ENCODE measurements at places on chromosomes 6 and 20. TPM values are rescaled to one million over a fixed set of nuclear protein-coding genes. Genes with fewer than 3 reads are reported as not detected.

GRCh38 chr6:12419631-12420272, 129.6 kb downstream of the EDN1 start:
- H3K4me3 ChIP-seq: no peak overlapping the region
- H3K4me1 ChIP-seq: peaks cover 14% of the 10 kb centered on the region
- no peaks in the 10 kb centered on the region for H3K36me3 ChIP-seq
- DNase-seq: no peak
- H3K27me3 ChIP-seq: peaks cover 4% of the 10 kb centered on the region
- H3K27ac ChIP-seq: no peak overlapping the region

Gene SPEF1
- total RNA-seq: 1.7 TPM

Gene PTCHD4
- 4.8 TPM for total RNA-seq

- no peak overlapping the region for H3K27ac ChIP-seq
- peaks cover 23% of the 10 kb centered on the region for H3K4me1 ChIP-seq
- no peak for DNase-seq
Measured at GRCh38 chr6:128500014-128500413, 20.4 kb downstream of the PTPRK start.

- peaks cover 27% of the 10 kb centered on the region for H3K4me1 ChIP-seq
- DNase-seq: no peak
- peaks cover 1% of the 10 kb centered on the region for H3K36me3 ChIP-seq
Measured at GRCh38 chr6:170147832-170148708, 142.8 kb downstream of the DLL1 start.

Gene SLC17A9
- 8.3 TPM for total RNA-seq

DNA sequence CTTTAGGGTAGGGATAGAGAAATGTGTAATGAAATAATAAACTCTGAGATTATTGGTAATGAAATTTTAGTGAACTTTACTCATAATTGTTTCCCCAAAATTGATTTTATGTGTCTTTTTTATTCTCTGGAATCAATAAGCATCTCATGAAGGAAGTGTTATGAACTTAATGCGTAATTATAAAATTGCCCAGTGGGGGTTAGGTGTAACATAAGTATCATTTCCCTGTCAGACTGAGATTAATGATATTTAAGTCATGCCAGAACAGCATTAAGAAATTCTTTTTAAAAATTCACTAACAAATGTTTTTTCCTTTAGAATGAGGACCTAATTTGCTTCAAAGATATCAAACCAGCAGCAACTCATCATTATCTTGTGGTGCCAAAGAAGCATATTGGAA, 10.0 kb downstream of the HINT3 start:
- H3K4me3 ChIP-seq: no peak overlapping the region
- H3K36me3 ChIP-seq: peaks cover 19% of the 10 kb centered on the region
- no peak overlapping the region for H3K27ac ChIP-seq
- H3K4me1 ChIP-seq: peaks cover 5% of the 10 kb centered on the region
- DNase-seq: no peak
- no peaks in the 10 kb centered on the region for H3K27me3 ChIP-seq

GRCh38 chr6:48733581-48733980, 622.6 kb upstream of the PTCHD4 start:
- no peak overlapping the region for H3K4me3 ChIP-seq
- no peaks in the 10 kb centered on the region for H3K27me3 ChIP-seq
- no peaks in the 10 kb centered on the region for H3K4me1 ChIP-seq
- H3K27ac ChIP-seq: no peak overlapping the region

Gene PTK6
- 0.29 TPM for total RNA-seq

- H3K27ac ChIP-seq: no peak overlapping the region
- no peaks in the 10 kb centered on the region for H3K27me3 ChIP-seq
- peaks cover 11% of the 10 kb centered on the region for H3K36me3 ChIP-seq
- H3K4me3 ChIP-seq: no peak overlapping the region
- H3K4me1 ChIP-seq: peaks cover 3% of the 10 kb centered on the region
Measured at GRCh38 chr6:156423829-156424228, 353.3 kb upstream of the ARID1B start.

GRCh38 chr20:57449398-57450354, 58.5 kb downstream of the RBM38 start:
- no peaks in the 10 kb centered on the region for H3K4me1 ChIP-seq
- H3K36me3 ChIP-seq: no peaks in the 10 kb centered on the region
- peaks cover 29% of the 10 kb centered on the region for H3K27me3 ChIP-seq
- no peak for DNase-seq
- H3K27ac ChIP-seq: no peak overlapping the region
- H3K4me3 ChIP-seq: no peak overlapping the region

DNA sequence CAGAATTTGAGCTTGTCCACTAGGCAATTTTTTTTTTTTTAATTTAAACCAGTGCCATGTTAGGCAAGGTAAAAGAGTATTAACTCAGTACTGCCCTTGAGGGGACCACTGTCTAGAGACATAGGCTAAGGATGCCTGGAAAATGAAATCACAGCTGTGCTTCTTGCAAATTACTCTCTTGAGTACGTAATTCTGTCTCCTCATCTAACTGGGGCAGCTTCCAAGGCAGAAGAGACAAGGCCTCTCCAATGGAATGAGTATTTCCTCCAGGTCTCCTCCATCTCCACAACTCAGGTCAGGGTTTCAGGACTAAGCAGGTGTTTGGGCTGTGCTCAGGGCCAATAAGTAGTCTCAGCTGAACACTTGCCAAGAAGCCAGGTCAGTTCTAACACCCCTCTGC, 33.8 kb upstream of the MRPS10 start:
- H3K4me3 ChIP-seq: no peak overlapping the region
- H3K4me1 ChIP-seq: no peaks in the 10 kb centered on the region
- H3K36me3 ChIP-seq: peaks cover 3% of the 10 kb centered on the region
- H3K27ac ChIP-seq: no peak overlapping the region

DNA sequence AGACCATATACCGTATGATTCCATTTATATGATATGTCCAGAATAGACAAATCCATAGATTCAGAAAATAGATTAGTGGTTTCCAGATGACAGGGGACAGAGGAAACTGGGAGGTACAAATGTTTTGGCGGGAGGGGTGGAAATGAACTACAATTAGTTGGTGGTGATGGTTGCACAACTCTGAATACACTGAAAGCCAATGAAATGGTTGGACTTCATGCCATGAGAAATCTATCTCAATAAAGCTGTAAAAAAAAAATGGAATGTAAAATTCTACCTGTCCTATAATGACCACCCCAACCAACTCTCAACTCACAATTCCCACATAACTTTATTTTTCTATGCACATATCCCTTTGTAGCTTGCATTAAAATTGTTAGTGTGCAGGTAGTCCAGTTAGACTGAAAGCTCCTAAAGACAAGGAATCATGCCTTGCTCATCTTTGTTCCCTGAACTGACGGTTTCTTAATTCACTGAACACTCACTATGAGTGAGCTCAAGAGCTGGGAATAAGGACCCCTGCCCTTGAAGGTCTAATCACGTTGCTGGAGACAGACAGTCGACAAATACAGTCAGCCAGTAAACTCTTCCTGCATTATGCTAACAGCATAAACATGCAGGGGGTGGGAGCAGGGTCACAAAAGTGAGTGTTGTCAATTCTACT, 1.4 kb downstream of the DCDC2 start:
- DNase-seq: no peak
- no peaks in the 10 kb centered on the region for H3K27me3 ChIP-seq
- no peaks in the 10 kb centered on the region for H3K36me3 ChIP-seq
- peak overlapping the region; percentile 92 for H3K4me3 ChIP-seq
- H3K27ac ChIP-seq: peak overlapping the region; percentile 90

Gene CNKSR3
- total RNA-seq: 17.3 TPM

DNA sequence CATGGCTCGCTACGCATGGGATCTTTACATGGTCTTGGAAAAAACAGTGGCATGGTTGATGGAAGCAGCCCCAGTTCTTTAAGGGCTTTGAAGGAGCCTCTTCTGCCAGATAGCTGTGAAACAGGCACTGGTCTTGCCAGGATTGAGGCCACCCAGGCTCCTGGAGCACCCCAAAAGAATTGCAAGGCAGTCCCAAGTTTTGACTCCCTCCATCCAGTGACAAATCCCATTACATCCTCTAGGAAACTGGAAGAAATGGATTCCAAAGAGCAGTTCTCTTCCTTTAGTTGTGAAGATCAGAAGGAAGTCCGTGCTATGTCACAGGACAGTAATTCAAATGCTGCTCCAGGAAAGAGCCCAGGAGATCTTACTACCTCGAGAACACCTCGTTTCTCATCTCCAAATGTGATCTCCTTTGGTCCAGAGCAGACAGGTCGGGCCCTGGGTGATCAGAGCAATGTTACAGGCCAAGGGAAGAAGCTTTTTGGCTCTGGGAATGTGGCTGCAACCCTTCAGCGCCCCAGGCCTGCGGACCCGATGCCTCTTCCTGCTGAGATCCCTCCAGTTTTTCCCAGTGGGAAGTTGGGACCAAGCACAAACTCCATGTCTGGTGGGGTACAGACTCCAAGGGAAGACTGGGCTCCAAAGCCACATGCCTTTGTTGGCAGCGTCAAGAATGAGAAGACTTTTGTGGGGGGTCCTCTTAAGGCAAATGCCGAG, 78.2 kb downstream of the ASXL1 start:
- DNase-seq: no peak
- H3K4me1 ChIP-seq: peaks cover 3% of the 10 kb centered on the region
- H3K4me3 ChIP-seq: no peak overlapping the region

DNA sequence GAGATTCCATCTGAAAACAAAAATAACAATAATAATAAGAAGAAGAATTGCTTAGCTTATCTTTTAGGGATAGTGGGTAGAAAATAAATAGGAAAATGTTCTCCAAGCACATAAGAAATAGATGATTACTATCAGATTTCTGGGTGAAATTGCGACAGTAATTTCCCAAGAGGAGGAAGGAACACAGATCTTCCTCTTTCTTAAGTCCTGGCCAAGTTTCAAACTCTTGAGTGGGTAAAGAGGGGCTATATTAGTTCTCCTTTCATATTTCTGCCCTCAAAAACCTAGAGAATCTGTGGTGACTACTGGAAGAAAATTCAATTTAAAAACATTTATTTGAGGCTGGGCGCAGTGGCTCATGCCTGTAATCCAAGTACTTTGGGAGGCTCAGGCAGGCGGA, 63.7 kb downstream of the PHACTR2 start:
- no peaks in the 10 kb centered on the region for H3K27me3 ChIP-seq
- H3K36me3 ChIP-seq: peaks cover 3% of the 10 kb centered on the region
- H3K27ac ChIP-seq: no peak overlapping the region
- no peak for DNase-seq
- H3K4me1 ChIP-seq: peaks cover 38% of the 10 kb centered on the region

Gene ZNF341
- 8.3 TPM for total RNA-seq

GRCh38 chr6:69162811-69163210, 527.7 kb downstream of the ADGRB3 start:
- H3K4me3 ChIP-seq: no peak overlapping the region
- H3K36me3 ChIP-seq: no peaks in the 10 kb centered on the region
- H3K4me1 ChIP-seq: no peaks in the 10 kb centered on the region
- no peak for DNase-seq

- DNase-seq: no peak
- H3K27me3 ChIP-seq: peaks cover 85% of the 10 kb centered on the region
- no peaks in the 10 kb centered on the region for H3K36me3 ChIP-seq
- peaks cover 7% of the 10 kb centered on the region for H3K4me1 ChIP-seq
- no peak overlapping the region for H3K4me3 ChIP-seq
Measured at GRCh38 chr20:21508230-21509078, 5.4 kb downstream of the NKX2-2 start.

- no peak overlapping the region for H3K27ac ChIP-seq
- DNase-seq: no peak
- H3K27me3 ChIP-seq: no peaks in the 10 kb centered on the region
Measured at GRCh38 chr6:138785980-138786379, 9.9 kb upstream of the ECT2L start.

Gene ZBTB22
- total RNA-seq: 27.3 TPM

Gene PIGT
- total RNA-seq: 85.1 TPM

Gene CDKN1A
- 12.4 TPM for total RNA-seq

- H3K27me3 ChIP-seq: no peaks in the 10 kb centered on the region
- H3K36me3 ChIP-seq: no peaks in the 10 kb centered on the region
- no peak overlapping the region for H3K27ac ChIP-seq
- no peaks in the 10 kb centered on the region for H3K4me1 ChIP-seq
Measured at GRCh38 chr6:127192911-127193541, 73.6 kb upstream of the RNF146 start.

Gene ECT2L
- not detected for total RNA-seq

Gene CGA
- 5.5 TPM for total RNA-seq

DNA sequence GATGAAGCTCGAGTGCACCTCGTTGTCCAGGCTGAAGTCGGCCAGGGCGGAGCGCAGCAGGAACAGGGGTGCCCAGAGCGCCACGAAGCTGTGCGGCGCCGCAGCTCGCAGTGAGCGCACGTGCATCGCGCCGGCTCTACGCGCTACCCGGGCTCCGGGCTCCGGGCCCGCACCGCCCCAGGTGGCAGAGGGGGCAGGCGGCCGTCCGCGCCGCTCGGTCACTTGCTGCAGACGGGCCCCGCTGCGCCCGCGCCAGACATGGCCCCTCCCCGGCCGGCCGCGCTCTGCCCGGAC, 497 bp downstream of the BMP7 start:
- H3K4me3 ChIP-seq: peak overlapping the region; percentile 90
- peak; percentile 30 for DNase-seq
- peaks cover 43% of the 10 kb centered on the region for H3K4me1 ChIP-seq
- peak overlapping the region; percentile 29 for H3K27ac ChIP-seq

DNA sequence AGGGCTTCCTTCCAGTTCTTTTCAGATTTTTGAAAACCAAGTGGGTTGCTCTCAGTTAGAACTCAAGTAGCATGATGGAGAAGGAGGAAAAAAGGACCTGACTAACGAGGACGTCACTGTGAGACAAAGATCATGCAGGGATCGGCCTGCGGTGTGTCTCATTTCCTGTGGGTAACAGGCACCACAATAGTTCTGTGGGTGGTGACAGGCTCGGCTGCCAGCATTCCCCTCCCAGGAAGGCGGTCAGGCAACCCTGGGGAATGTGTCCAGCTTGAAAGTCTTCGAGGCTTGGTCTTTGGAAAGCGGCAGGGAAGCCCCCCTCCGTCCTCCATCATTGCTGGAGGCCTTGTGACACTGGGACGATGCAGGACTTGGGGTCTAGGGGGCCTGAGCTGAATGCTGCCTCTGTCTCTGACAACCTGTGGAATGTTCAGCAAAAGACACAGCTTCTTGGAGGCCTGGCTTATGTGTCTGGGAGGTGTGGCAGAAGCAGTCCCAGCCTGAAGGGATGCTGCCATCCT, 121.0 kb downstream of the BCAS1 start:
- H3K27ac ChIP-seq: no peak overlapping the region
- H3K4me1 ChIP-seq: no peaks in the 10 kb centered on the region
- H3K27me3 ChIP-seq: peaks cover 2% of the 10 kb centered on the region
- no peak overlapping the region for H3K4me3 ChIP-seq
- no peak for DNase-seq

Measured in progenitor cell of endocrine pancreas (in vitro differentiated cells).